ENCODE measurements at places on chromosomes 7 and 10.

DNA sequence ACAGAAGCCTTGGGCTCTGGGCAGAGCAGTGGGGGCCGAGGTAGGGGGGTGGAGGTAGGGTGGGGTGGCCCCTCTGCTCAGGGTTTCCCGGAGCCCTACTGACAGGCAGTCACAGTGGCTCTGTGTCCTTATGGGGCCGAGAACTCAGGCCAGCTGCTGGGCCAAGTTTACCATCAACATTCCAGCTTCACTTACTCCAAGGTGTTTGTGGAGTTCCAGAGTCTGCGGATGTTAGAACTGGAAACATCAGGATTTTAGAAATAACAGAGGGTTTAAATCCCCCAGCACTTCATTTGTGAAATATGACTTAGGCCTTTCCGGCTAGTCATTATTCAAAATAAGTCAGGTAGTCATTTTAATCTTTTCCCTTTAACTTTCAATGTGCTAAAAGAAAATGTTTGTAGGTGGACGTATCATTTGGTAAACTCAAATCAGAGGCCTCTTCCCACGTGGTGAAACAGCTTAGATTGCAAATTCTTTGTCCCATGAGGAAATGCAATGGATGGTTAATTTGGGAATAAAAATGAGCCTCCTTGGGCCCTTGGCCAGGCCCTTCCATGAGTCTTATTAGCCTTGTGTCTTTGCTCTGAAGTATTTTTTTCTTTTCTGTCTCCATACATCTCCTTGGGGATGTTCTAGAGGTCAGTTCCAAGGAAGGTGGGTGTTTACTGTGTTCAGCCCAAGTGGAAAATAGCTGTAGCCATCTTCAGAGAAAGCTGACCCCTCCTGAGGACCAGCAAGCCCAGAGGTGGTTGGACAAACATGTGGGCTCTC lies 99.6 kb upstream of the BTBD16 start:
- DNase-seq, result no peak

DNA sequence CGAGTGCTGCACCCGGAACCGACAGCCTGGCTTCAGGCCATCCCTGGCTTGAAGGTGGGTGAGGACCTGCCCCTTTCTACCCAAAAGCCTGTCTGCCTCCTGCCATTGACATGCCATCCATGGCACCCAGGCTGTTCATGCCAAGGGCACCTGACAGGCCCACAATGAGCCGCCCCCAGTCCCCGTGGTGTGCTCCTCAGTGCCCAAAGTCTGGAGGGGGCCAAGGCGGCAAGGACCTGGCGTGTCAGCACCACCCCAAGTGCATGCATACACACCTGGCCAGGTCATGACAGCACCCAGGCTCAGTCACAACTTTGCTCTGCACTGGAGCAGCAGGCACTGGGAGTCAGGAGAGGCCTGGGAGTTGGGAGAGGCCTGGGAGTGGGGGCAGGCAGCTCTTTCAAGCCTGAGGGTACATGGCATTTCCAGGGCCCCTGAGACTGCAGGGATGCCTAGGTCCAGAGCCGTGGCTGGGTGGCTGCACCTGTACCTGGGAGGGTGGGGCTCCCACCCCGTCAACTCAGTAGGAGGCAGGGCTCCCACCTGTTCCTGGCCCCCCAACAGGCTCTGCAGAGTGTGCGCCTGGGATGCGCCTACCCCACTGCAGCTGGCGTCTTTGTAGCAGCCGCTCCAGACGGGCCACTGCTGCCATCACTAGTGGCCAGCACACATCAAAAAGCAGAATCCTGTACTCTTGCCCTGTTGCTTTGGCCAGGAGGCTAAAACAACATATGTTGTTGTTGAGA lies 71.7 kb downstream of the ZNF467 start:
- DNase-seq, result no peak

GRCh38 chr10:56606202-56606601 lies 245.1 kb upstream of the ZWINT start:
- DNase-seq, result no peak

DNA sequence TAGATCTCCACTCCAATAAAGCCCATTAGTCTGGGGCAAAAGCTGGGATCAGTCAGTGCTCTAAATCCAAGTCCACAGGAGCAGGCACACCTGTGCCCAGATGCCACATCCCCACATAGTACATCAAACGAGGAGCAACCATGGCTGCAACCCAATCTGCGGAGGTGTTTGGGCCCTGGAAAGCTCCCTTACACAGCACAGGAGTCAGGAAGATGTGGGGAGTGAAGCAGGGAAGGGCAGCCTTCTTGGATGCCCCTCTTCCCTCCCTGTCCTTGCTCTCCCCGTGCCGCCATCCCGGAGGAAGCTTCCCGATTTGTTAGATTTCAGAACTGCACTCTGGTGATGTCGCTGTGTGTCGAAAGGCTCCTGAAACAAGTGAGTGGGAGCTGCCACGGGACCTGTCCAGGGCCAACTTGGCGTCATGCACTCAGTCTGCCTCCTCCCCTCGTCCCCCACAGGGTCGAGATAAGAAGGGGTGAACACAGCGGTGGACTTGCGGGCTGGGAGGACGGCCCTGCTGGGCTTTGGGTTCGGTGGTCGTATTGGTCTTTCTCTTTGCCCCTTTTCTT lies 230.6 kb upstream of the GRB10 start:
- no peak for DNase-seq

DNA sequence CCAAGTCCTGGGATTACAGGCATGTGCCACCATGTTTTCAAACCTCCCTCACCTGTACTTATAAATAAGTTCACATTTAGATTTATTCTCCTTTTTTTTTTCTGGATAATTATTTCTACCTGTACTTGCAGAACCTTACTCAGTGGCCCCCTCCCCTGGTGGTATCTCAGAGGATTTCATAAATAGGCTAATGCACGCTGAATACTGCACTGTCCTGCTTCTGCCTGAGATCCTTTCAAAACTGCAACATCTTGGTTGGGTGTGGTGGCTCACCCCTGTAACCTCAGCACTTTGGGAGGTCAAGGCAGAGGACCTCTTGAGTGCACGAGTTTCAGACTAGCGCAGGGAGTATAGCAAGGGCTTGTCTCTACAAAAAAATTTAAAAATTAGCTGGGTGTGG lies 4.6 kb upstream of the BLVRA start:
- no peak for DNase-seq

- no peak for DNase-seq
Measured at GRCh38 chr7:142853739-142854371, 1.0 kb upstream of the EPHB6 start.

DNA sequence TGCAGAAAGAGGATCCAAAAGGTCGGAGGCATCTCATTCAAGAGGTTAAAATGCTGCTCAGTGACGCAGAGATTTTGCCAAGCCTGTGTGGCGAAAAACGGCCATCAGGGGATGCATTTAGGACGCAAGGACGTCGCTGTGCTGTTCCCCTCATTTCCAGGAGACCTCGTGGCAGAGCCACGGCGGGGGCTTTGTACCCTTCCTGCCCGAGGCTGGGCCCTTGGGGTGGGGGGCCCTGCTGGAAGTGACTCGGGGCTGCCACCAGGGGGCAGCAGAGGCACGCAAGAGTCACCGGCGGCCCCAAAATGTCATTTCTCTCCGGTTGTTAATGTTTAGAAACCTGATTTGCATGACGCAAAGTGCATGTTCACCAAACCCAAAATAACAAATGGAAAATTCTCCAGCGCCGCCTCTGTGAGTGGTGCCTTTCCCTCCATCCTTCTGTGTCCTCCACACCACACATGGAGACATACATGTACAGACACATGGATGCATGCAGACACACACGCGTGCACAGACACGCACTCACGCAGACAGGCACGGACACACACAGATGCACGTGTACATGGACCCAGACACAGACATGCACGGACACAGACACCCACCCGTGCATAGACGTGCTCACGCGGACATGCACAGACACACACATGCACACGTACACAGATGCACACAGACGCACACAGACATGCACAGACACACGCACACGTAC lies 51.0 kb upstream of the NKX6-2 start:
- no peak for DNase-seq

DNA sequence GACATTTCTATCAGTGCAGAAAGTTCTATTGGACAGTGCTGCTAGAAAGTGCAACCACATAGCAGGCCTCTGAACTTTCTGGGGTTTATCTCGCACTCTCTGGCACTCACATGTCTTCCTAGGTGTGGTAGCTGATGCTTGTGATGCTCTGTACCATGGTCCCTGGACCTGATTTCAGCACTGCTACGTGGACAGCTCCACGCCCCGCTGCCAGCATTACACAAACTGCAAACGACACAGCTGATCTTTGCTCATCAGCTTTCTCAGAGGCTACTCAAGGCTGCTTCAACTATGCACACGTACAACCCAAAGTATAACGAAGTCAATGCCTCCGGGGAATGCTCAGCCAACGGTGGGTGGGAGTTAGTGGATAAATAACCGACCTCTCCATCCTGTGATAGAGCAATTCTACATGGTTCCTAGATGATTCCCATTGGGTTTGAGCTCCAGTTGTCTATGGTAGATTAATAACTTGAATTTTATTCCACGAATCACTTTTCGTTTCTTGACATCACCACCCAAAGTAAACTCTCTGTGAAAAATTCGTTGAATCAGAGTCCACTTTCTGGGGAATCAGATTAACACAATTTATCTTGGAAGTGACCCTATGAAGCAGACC lies 302.5 kb downstream of the ACTR3B start:
- DNase-seq, result no peak

- DNase-seq, result no peak
Measured at GRCh38 chr7:30048582-30048981, 20.4 kb downstream of the PLEKHA8 start.

DNA sequence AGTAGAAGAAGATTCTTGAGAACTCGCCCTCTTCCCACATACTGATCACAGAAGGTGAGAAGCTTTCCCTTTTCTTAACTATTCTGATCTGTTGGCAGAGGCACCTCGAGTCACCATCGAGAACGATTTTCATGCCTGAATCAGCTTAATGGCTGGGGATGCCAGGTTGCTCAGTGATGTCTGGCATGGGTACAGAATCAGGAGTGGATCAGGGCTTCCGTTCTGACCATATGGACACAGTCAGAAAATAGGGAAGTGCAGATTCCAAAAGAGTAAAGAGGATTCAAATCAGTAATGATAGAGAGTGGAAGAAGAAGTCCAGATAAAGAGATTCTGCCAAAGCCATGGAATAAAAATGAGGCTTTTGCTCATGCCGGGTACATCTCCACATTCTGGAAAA lies 52.0 kb upstream of the GRB10 start:
- no peak for DNase-seq

DNA sequence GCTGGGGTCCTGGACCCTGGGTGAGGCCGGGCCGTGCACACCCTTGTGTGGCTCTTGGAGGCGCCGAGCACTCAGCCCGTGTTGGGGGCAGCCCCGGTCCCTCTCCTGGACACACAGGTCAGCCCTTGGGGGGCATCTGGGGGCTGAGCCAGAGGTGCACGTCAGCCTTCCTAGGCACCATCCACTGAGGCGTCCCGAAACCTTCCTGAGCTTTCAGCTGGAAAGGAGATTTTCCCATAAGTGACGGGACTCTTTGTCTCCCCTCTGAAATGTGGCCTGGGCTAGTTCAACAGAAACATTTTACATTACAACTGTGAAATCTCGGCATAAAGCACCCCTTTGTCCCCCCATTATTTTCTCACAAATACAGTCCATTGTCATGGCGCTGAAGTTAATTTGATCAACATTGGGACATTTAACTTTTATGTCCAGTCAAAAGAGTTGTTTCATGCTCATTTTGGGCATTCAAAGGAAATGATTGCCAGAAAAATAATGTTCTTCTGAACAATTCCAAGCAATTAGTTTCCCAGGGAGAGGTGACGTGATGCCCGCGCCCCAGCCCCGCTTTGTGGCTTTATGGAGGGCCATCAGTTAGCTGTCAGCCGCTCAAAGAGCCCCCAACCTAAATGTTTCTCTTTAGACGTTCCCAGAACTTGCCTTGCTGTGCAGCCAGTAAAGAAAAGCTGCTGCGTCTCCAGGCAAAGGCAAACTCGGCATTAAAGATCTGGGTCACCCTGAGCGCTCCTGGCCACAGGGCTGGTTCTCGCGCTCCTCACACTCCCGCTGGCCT lies 70.8 kb downstream of the NKX6-2 start:
- no peak for DNase-seq

DNA sequence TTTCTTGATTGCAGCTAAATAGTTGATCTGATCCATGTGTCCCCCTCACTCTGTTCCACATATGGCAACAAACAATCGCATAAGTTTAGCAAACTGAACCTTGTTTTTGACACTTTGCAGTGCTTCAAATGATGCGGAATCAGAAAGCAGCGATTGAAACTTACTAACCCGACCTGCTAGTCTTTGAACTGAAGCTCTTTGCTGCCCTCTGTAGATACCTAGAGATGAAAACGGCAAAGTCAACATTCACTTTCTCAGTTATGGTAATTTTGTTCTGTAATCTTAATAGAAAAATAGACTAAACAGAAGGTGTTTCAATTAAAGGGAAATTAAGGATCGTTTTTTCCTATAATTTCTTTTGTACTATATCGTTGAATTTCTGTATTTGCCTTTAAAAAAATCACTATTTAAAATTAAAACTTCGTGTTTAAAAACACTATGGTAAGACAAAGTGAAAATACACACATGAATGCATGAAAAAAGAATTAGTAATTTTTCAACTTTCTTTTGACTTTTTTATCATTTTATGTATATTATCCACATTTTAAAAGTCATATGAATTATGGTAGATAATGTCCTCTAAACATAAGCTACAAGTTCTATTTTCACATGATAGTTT lies 276.5 kb downstream of the MAGI2 start:
- DNase-seq, result peak; percentile 9

GRCh38 chr10:97056003-97056630 lies 129.6 kb downstream of the SLIT1 start:
- no peak for DNase-seq

- no peak for DNase-seq
Measured at GRCh38 chr7:128915271-128915819, 4.8 kb upstream of the KCP start.

GRCh38 chr7:28613262-28613661 lies 200.9 kb downstream of the CREB5 start:
- DNase-seq, result no peak

- DNase-seq, result no peak
Measured at GRCh38 chr10:130493021-130493420, 356.8 kb downstream of the GLRX3 start.

- no peak for DNase-seq
Measured at GRCh38 chr7:153370092-153370491, 610.5 kb downstream of the ACTR3B start.

DNA sequence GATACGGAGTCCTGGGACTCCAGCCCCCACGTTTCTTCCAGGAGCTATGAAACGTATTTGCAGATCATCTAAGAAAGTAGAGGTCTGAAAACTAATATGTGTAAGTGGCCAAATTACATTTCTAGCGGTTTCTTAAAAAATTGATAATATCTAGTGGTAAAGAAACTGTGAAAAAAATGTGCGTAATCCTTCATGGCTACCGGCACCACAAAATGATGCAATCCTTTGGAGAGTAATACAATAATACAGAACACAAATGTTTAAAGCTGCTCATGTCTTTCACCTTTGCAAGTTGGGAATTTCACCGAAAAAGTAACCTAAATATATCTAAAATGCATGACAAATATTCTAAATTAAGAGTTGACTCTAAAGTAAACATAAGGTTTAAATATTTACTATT lies 742.1 kb downstream of the GRID1 start:
- no peak for DNase-seq

DNA sequence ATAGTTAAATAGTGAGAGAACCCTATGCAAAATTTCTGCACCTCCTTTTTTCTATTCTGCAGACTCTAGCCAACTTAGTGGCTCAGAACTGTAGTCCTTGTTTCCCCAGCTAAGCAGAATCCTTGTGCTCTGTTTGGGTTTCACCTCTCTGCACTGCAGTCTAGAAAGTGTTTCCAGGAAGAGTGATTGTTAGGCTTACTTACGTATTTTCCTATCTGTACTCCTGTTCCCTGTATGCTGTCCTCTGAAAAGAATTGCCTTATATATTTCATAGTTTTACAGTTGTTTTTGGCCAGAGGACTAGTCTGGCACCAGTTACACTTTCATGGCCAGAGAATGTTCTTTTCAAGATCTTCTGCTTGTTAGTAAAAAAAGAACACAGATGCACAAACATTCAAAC lies 154.6 kb upstream of the POT1 start:
- DNase-seq, result no peak
